ENCODE measurements at places on chromosomes 13 and 19.

GRCh38 chr13:25473864-25474263, 102.1 kb downstream of the ATP8A2 start:
- no peak for DNase-seq

DNA sequence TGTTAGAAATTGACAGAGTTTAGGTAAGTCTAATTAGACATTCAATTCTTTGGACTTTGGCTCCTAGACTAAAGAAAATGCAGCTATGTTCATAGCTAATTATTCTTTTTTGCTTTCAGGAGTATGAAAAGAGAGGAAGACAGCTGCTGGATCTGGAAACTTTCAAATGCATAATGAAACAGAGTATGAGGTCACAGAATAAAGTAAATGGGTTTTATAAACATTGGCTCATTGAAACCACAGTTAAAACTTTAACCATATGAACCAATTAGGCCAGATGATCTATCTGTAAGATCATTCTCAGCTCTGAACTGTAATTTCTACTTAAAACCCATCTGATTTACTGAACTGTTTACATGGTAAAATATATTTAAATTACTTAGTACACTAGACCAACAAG, 82.7 kb downstream of the TEX26 start:
- DNase-seq, result no peak

DNA sequence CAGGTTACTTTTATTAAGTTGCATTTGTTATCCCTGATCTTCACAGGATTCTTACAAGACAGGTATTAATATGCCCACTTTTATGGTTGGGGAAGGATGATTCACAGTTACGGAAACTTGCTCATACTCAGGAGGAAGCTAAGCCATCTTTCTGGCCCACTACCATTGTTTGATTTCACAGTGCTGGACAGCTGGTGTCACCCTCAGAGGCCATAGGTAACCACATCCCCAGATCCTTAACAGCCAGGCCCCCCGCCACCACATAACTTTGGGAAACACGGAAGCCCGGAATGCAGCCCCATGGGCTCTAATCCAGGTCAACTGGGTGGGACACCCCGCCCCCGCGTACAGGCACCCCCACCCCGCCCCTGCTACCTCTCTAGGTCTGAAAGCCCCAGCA, 119.7 kb downstream of the IRS2 start:
- DNase-seq, result no peak

- peak; percentile 34 for DNase-seq
Observed at GRCh38 chr13:31538067-31539042, 201.0 kb upstream of the RXFP2 start.

GRCh38 chr13:110942248-110942981, 27.5 kb upstream of the ANKRD10 start:
- no peak for DNase-seq

- DNase-seq, result peak; percentile 24
Observed at GRCh38 chr13:96091164-96092117, 1.5 kb downstream of the HS6ST3 start.

DNA sequence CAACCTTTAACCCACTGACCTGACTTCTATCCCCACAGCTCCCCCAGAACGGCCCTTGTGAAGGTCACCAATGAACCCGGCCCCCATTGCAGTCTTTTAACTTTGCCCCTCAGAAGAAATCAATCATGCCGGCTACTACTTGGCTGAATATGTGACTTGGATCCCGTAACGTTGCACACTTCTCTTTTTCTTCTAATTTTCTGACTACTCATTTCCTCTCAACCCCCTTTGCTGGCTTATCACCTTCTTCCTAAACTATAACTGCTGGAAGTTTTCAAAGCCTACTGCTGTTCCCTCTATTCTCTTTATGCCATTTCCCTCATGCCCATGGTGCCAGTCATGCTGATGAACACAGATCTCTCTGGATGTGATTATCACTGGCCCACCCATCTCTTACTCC, 367.6 kb downstream of the DNAJC15 start:
- no peak for DNase-seq

- no peak for DNase-seq
Observed at GRCh38 chr13:46684287-46685001, 112.5 kb downstream of the ESD start.

DNA sequence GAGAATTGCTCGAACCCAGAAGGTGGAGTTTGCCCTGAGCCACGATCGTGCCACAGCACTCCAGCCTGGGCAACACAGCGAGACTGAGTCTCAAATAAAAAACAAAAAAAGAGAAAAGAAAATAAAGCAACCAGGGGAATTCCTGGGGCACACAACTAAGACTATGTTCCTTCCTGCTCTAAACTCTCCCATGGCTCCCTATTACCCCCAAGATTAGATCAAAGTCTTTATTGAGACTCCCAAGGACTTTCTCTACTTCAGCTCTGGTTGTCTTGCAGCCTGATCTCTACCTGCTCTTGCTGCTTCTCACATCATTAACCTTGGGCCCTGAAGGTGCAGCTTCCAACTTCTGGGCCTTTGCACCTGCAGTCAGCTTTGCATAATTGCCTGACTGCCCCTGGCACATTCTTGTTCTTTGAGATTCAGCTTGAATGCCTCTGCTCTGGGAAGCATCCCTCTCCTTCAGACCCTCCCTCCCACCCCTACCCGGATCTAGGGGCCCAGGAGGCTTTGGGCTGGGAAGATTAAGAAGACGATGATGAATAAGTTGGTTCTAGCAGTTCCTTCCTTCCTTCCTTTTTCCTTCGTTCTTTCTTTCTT, 16.8 kb upstream of the CERS4 start:
- no peak for DNase-seq

GRCh38 chr19:3547301-3547731, 8.3 kb downstream of the TEKTIP1 start:
- no peak for DNase-seq

GRCh38 chr13:40160618-40161350, 505.3 kb downstream of the COG6 start:
- no peak for DNase-seq

DNA sequence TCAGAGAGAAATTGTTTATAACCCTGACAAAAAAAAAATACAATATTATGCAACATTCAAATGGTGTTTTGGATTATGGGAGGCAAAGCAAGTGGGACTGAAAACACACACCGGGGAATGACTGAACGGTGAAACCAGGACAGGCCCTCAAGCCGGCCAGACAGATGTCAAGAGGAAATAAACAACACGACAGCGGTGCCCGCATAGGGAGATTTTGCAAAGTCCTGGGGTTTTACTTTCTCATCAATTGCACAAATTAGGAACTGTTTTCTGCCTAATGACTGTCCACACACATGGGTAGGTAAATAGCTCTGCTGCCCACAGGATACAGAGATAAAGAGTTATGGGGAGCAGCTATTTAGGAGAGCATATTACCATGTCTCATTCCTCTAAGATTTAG, 134.5 kb downstream of the IRS2 start:
- DNase-seq, result no peak

DNA sequence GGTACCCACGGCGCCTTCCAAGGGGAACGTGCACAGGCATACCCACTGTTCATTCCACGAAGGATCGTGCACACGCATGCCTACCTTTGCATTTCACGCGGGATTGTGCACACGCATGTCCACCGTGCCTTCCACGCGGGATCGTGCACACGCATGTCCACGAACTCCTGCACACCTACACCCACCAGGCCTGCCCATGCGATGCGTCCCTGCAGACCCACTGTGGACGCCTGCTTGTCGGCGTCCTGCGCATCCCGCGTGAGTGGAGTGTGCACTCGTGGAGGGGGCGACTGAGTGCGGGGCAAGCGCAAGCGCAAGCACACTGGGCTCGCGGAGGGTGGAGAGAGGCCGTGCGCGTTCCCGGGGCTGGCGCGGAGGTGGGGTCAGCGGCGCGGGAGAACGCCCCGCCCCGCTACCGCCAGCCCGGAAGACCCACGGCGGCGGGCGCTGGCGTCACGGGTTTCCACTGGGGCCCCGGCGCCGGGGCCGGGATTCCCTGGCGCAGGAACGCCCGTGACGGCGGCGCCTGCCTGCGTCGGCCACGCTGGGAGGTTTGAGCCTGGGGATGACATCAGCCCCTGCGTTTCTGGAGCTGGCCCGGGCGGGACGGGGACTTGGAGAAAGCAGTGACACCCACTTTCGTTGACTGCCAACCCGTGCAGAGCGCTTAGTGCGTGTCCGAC, 18.7 kb downstream of the GADD45B start:
- peak; percentile 32 for DNase-seq

- DNase-seq, result no peak
Observed at GRCh38 chr19:35241417-35241816, 7.4 kb upstream of the LSR start.

DNA sequence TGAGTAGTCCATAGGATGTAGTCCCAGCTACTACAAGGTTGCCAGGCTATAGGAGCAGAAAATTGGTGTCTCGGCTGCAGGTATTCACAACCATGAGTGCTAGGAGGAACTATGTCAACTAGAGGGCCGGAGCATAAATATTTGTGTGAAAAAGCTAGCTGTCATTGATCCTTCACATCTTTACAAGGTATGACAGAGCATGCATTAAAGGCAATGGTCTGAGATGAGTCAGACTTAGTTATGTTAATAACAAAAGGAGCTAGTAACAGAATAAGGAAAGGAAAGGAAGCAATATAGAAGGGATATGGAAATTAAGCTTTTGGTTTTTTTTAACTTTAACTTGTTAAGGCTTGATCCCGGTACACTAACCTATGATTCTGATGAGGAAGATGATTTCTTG, 40.9 kb upstream of the PSG9 start:
- DNase-seq, result no peak

GRCh38 chr13:73210218-73210883, 151.5 kb downstream of the KLF5 start:
- no peak for DNase-seq

GRCh38 chr19:33737681-33738371, 58.8 kb upstream of the KCTD15 start:
- DNase-seq, result no peak

DNA sequence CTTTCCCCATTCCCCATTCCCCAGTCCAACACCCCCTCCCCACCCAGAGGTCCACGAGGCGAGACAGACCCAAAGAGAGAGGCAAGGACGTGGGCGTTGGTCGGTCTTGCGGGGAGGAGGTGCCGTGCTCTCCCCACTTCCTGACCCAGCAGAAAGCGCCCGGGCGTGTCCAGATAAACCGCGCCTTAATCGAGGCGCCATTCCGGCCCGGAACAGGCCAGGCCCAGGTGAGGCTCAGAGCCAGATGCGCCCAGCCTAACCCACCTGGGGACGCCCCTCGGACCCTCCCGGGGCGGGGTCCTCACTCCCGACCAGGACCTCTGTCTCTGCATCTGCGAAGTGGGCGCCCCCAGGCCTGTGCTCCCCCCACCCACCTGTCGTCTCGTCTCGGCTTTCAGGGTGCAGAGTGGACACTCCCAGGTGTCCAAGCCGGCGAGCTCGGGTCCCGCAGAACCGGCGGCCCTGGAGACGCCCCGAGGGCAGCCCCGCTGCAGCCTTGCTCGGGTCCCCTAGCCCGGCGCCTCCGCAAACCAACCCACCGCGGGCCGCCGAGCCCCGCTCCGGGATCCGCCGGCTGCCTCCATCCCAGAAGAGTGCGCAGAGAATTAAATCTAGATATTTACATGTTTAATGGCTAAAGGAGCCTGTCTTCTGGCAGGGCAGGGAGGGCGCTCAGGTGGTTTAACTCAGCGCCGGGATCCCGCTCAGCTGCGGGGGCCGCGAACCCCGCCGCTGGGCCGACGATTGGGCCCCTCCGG, 5.0 kb upstream of the ONECUT3 start:
- no peak for DNase-seq

DNA sequence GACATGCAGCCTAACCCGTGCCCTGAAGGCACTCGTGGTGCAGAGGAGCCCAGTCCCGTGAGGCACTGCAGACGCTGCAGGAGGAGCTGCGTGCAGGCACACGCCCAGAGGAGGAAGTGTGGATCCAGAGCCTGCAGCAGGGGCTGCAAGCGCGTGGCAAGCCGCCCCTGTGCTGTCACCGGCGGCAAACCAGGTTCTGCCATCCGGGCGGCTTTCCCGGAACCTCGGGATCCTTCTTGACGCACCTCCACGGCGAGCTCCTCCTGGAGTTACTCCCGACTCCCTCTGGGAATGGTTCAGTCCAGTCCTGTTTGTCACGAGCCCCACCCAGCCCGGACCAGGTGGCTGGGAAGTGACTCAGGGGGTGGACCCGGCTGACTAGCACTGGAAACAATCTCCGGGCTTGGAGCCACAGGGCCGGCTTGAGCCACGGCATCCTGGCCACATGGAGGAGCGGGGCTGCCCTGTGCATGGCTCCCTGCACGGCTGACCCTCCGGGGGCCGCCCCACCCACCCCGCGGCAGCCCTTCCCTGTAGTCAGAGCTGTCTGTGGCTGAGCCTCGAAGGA, 10.2 kb downstream of the DPP9 start:
- DNase-seq, result no peak

DNA sequence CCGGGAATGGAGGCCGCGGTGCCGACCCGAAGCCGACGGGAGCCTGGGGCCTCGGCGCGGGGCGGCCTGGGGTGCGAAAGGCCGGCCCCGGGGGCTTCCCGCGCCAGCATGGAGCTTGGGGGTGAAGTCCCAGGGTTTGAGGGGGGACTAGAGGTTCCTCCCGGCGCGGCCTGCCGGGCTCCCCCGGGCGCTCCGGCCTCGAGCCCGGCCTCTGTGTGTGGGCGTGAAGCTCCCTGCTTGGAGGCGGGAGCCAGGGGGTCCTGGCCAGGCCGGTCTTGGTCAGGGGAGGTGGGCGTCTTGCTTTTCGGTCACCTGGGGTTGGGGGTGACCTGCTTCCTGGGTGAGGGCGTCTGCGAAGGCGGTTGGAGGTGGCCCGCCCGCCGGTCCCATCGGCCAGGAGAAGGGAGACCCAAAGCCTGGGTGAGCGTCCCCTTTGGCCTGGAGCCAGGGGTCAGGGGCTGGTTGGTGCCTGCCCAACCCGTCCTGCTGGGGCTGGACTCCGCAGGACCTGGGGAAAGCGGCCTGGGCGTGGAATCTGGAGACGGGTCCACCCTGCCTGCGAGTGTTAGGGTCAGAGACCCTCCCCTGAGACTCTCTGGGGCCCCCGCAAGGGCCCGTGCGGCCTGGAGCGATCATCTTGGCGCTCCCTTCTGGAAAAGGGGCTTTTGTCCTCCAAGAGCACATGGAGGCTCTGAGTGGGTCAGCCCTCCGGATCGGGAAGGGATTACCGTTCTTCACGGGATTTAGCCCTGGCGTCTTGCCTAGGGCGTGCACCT, 535 bp downstream of the BSG start:
- DNase-seq, result no peak

GRCh38 chr19:19315444-19315843, 4.9 kb downstream of the SUGP1 start:
- no peak for DNase-seq

DNA sequence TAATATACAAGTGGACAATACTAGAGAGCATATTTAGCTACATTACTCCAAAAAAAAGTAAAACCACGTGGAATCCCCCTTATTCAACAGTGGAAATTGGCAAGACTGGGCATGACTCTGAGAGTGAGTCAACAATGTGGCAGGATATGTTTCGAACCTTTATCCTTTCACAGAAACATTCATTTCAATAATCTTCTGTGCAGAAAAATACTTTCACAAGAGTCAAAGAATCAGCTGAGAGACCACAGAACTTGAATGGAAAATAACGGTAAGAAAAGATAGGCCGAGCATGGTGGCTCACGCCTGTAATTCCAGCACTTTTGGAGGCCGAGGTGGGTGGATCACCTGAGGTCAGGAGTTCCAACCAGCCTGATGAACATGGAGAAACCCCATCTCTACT, 25.1 kb upstream of the CD70 start:
- no peak for DNase-seq
